Mammary epithelial cell (primary cell): ENCODE measurements at places on chromosomes 6 and 20.
A peak's percentile ranks its signal among the peaks of the same experiment; 100 is the strongest.

GRCh38 chr20:7703551-7703961 is 236.7 kb downstream of the HAO1 start:
- DNase-seq, result no peak

- DNase-seq, result no peak
Observed at GRCh38 chr20:3659492-3660261, 3.5 kb downstream of the GFRA4 start.

GRCh38 chr6:153069897-153070296 is 61.2 kb downstream of the RGS17 start:
- DNase-seq, result no peak

DNA sequence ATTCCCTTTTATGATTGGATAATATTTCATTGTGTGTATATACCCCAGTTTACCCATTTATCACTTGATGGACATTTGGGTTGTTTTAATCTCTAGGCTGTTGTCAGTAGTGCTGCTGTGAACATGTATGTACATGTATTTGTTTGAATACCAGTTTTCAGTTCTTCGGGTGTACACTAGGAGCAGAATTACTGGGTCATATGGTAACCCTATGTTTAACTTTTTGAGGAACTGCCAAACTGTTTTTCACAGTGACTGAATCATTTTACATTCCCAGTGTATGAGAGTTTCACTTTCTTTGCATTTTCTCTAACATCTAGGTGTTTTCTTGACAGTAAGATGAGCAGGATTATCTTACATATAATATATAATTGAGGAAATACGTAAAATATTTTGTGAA is 44.7 kb upstream of the ADIG start:
- peak; percentile 73 for DNase-seq

GRCh38 chr6:134020071-134020470 is 32.4 kb downstream of the SLC2A12 start:
- DNase-seq, result no peak

- peak; percentile 88 for DNase-seq
Observed at GRCh38 chr6:30814146-30815040, 69.9 kb upstream of the DDR1 start.

DNA sequence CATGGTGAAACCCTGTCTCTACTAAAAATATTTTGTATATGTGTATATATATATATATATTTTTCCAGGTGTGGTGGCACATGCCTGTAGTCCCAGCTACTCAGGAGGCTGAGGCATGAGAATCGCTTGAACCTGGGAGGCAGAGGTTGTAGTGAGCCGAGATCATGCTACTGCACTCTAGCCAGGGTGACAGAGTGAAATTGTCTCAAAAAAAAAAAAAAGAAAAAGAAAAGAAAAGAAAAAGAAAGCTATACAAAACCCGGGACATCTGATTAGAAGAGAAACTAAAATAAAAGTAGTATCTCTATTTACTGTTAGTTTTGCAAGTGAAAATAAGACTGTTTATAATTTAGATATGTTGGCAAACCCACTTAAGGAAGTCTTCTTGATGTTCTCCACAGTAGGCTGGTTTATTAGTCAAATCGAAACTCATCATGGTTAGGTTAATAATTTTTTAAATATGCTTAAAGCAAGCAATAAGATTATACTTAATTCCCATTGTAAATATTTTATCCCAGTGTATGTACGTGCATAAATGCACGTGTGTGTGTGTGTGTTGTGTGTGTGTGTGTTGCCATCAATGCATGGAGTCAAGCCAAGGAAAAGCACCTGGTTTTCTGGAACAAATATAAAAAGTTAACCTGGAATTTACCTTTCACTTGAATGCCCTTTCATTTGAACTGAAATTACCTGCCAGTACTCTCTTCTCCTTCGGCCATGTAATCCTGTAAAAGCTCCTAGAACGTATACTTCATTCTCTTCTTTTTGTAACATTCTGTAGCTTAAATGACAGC is 7.1 kb downstream of the VNN2 start:
- no peak for DNase-seq

DNA sequence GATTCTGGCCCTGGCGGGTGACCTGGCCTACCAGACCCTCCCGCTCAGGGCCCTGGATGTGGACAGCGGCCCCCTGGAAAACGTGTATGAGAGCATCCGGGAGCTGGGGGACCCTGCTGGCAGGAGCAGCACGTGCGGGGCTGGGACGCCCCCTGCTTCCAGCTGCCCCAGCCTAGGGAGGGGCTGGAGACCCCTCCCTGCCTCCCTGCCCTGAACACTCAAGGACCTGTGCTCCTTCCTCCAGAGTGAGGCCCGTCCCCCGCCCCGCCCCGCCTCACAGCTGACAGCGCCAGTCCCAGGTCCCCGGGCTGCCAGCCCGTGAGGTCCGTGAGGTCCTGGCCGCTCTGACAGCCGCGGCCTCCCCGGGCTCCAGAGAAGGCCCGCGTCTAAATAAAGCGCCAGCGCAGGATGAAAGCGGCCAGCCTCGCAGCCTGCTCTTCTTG is 868 bp upstream of the SLC2A4RG start:
- no peak for DNase-seq

- DNase-seq, result no peak
Observed at GRCh38 chr6:3625149-3625979, 126.1 kb downstream of the PXDC1 start.

- DNase-seq, result peak; percentile 82
Observed at GRCh38 chr6:150293423-150294173, 75.2 kb upstream of the IYD start.

GRCh38 chr6:144064402-144065212 is 30.8 kb downstream of the SF3B5 start:
- DNase-seq, result no peak

DNA sequence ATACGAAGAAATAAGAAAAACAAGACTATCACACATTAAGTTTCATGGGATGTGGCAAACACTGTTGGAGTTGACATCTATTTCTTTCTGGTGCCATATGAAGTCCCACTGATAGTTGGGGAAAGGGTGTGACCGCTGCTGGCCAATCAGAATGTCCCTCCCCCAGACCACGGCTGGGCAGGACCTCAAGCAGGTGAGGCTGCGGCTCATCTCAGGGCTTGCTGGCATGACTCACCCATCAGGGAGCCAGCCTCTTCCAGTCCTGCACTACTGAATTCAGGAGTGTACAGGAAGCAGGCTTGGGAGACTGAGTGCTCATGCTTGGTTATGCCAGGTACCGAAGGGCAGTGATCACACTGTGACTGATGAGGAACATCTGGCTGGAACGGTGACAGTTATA is 18.9 kb downstream of the PREP start:
- peak; percentile 76 for DNase-seq

DNA sequence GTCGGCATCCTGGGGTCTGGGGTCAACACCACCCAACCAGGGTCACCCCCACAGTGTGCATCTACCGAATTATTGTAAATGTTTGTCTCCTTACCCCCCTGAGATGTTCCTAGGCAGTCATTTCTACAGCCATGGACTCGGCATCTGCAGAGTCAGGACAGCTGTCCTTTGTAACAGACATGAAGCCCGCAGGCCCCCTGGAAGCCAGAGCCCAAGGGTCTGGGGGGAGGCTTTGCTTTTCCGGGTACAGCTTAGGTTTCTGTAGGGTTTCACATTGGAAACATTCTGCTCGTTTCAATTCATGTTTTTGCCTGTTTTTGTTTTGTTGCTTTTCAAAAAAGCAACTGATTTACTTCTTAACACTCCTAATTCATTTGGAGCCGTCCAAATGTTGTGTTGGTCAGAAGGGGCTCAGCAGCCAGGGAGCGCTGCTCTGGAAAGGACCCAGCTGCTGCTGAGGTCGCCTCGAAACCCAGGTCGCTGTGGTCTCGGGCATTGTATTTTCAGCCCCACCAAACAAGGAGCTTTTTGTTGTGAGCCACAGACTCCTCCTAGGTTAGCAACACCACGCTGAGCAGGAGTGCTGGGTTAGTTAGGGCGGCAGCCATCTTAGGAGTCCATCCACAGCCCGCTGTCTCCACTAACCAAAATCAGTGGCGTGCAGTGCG is 160.4 kb downstream of the TMEM242 start:
- DNase-seq, result no peak

- peak; percentile 6 for DNase-seq
Observed at GRCh38 chr6:147298461-147298860, 94.2 kb downstream of the STXBP5 start.

GRCh38 chr20:44475372-44475693 is 341 bp upstream of the TTPAL start:
- no peak for DNase-seq

GRCh38 chr20:25544734-25545133 is 40.6 kb downstream of the NINL start:
- no peak for DNase-seq

DNA sequence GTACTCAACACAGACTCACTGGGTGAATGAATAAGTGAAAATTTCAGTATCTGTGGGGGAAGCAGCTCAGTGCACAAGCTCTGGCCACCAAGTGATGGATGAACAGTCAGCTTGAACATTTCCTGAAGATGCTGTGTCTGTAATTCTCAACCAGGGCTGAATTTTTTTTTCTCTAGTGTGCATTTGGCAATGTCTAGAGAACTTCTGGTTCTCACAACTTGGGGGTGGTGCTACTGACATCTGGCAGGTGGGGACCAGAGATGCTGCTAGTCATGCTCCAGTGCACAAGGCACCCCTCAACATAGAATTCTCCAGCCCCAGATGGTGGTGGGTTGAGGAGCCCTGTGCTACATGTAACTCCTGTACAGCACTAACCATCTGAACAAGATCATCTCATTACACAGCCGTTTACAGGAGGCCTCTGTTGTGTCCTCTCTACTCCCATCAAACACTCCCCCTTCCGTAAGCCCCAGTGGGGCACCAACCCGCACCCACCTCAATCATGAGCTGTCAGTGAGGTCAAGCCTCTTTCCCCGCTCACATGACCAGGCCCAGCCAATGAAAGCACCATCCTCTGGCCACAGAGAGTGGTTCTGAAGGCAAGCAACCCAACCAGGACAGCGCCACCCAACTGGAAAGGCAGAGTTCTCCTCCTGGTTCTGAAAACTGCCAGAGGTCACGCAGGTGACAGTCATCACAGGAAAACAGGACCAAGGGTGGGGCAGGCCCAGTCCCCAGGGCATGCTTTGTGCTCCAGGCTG is 103.9 kb upstream of the PMEPA1 start:
- no peak for DNase-seq

DNA sequence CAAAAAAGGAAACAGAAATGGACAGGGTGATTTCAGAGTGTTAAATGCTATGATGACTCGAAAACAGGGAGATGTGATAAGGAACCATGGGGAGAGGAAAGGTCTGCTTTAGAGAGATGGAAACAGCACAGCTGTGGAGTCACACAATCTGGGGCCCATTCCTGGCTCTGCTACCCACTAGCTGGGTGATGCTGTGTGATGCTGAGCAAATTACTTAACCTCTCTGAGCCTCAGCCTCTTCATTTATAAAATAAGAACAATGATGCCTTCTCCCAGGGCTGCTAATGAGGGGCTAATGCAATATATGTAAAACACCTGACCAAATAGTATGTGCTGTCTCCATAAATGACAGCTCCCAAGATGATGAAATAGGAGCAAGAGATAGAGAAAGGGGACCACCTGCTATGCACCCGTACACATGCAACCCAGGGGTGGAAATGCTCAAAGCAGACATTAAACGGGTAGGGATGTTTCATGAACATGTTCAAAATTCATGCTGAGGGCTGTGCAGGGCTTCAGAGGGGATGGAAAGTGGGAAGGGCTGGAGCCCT is 27.7 kb downstream of the MDGA1 start:
- no peak for DNase-seq

DNA sequence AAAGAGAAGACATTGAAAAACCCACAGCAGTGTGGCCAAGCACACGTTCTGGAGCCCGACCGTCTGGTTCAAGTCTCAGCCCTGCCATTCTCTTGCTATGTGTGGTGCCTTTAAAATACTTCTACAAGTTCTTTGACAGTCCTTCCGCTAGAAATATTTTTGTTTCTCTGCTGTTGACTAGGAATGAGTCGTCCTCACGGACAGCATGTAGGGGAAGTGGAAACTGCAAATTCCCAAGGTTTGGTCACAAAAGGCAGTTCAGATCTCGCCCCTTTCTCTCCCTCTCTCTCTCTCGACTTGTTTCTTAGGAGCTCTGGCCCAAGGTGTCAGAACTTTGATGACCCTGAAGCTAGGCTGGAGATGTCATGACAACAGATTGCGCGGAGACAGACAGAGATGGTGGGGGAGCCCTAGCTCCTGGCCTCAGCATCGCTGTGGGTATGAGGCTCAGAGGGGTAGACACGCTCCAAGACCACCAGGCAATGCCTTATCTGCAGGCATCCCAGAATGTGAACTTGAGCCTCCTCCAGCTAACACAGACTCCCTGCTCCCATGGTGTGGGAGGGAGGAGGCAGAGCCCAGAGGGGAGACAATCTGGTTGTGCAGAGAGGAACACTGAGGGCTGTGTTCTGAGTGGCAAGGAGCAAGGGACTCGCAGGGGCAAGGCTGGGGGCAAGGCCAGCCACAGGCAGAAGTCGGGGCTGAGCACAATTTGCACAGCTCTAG is 368.9 kb upstream of the SULF2 start:
- no peak for DNase-seq

- DNase-seq, result peak; percentile 40
Observed at GRCh38 chr20:12860619-12861247, 148.0 kb upstream of the SPTLC3 start.

DNA sequence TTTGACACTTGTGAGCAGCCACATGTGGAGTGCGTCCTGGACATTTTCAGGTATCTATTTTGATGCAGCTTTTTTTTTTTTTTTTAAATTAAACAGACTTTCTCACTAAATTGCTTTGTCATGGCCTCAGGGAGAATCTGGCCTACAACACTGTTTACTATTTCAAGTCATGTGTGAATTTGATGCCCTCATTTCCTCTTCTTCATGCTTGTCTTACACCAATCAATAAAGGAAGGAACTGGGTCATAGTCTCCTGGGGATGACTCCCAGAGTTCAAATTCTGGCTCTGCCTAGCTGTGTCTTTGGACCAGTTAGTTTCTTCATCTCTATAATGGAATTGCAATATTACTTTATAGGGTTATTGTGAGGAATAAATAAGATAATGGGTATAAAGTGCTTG is 554.1 kb downstream of the PRKN start:
- DNase-seq, result no peak

DNA sequence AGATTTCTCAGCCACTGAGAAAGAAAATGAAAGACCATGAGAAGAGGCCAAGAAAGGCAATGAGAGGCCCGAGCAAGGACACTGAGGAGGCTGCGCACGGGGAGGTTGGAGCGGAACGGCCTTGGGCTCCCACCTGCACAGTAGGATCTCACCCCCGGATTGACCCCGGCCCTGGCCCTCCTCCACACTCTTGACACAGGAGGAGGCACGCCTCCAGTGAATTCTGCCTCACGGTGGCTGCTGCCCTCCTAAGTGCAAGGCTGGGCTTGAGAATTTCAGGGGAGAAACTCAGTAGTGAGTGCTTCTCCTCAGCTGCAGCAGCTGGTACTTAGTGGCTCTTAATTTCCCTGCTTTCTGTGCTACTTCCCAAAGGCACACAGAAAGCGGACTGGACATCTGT is 18.0 kb downstream of the MRPL14 start:
- no peak for DNase-seq

- DNase-seq, result peak; percentile 39
Observed at GRCh38 chr6:79031821-79032590, 46.0 kb downstream of the PHIP start.

DNA sequence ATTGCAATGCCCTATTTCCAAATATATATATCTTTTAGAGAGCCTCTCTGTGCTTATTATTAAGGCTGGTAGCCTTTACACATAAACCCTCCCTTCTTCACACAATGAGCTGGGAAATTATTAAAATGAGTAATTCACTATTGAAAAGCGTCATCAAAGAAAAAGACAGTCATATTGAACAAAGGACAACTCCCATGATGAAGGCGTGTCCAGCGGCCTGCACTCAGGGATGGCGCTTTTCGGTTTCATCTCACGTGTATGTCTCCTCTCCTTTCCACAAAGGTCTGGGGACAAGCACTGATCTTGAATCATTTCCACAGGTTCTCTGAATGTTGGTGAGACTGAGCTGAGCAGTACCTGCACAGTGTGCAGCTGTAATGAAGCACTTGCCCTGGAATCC is 3.5 kb downstream of the SERPINB9 start:
- no peak for DNase-seq
